ENCODE measurements at places on chromosomes 4 and X.

- DNase-seq: peak; percentile 40
Measured at GRCh38 chrX:54494989-54495813, 833 bp downstream of the FGD1 start.

GRCh38 chr4:159212675-159213293, 109.9 kb downstream of the RAPGEF2 start:
- DNase-seq: no peak

DNA sequence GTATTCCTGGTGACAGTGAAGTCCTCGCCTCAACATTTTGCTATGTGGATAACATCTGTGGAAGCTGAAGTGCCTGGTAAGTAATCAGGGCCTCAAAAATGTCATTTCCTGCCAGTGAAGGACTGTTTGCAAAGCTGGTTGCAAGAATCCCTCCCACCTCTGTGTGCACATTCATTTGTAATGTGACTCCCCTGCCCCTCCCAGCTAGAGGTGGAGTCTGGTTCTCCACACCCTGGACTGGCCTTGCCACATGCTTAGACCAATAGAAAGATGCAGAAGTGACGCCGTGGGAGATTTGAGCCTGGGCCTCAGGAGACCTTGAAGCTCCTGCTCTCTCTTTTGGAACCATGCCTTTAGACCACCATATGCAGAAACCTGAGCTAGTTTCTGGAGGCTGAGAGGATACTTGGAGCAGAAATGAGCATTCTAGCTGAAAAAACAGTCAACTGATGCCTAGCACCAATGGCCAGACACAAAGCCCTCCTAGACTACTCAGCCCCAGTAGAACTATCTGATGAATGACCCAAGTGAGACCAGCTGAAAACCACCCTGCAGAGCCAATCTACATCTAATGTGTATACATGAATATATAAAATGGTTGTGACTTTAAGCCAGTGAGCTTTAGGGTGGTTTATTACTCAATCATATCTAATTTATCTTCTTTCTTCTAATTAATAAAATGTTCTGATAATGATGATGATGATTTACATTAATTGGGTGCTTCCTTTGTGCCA, 47.8 kb upstream of the CRMP1 start:
- DNase-seq: no peak

DNA sequence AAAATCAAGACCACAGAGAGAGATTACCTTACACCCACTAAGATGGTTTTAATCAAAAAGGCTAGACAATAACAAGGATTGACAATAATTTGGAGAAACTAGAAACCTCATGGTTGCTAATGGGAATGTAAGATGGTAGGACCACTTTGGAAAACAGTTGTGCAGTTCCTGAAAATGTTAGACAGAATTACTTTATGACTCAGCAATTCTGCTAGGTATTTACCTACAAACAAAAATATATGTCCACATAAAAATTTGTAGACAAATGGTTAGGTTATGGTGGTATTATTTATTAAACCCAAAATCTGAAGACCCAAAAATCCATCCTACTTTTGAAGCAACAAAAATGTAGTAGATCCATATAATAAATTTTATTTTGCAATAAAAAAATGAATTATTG, 1027.0 kb upstream of the ADGRL3 start:
- DNase-seq: no peak

DNA sequence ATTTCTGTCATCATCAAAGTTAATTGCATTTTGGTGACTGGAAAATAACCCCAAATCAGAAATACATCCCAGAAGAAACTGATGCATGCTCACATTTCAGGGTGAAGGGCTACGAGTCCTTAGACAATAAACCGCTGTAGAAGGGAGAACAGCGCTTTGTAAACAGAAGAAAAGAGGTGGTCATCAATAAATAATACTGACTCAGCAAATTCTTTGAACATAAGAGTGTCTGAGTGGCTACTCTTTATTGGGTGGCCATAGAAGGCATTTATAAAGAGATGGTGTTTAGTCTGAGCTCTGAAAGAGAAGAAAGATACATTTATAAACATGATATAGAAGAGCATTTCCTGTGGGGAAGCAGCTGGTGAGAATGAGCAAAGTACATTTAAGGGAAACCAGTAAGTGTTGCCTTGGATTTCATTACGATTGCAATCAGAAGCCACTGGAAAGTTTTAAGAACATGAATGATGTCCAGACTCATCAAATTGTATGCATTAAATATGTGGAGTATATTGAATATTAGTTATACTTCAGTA, 246.9 kb upstream of the GIMD1 start:
- DNase-seq: no peak

DNA sequence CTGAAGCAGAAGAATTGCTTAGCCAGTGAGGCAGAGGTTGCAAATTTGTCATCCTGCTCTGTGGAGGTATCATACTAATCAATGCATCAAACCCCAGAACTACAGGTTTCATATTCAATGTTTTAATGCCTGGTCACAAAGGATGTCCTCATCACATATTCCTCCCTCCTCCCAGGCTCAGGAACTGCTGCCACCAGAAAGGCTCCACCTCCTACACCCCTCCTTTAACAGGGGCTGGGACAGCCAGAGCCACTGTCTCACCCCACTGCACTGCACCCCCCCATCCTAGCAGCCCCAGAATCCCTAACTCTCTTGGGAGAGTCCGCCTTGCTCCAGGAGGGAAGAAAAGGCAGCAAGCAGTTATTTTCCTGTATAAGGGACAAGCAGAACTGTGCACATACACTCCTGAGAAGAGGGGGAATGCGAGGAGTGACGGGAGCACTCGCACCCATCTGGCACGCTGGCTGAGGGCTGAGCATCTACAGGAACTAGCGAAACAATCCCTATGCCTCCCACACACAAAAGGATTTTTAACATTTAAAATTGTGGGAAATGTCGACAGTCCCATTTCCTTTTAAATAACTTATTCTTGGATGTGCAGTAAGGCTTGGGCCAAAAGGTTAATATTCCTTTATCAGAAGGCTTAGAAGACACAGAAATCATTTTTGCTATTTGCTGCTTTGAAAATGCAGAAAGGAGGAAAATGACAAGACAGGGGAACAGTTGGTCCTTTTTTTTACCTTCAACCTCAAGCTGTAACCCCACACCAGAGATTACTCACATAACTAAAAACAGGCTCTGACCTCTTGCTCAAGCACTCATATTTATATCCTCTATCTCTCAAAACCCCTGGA, 27.8 kb downstream of the CD99L2 start:
- DNase-seq: no peak

- DNase-seq: no peak
Measured at GRCh38 chrX:2516623-2517022, 15.8 kb upstream of the DHRSX start.

DNA sequence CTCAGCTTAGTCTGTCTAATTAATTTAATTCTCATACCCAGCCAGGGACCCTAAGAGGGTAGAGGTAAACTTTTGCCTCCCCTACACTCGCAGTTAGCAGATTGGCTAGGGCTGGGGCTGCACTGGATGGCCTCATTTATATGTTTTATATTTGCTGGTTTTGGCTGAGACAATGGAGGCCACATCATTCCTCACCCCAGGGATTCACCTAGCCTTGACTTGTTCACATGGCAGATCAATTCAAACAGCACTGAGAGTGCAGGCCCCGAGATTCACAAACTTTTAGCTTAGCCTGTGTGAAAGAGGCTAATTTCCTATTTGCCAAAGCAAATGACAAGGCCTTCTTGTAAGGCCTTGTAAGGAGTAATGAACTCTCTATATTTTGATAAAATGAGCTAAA, 844.4 kb downstream of the ARAP2 start:
- no peak for DNase-seq

DNA sequence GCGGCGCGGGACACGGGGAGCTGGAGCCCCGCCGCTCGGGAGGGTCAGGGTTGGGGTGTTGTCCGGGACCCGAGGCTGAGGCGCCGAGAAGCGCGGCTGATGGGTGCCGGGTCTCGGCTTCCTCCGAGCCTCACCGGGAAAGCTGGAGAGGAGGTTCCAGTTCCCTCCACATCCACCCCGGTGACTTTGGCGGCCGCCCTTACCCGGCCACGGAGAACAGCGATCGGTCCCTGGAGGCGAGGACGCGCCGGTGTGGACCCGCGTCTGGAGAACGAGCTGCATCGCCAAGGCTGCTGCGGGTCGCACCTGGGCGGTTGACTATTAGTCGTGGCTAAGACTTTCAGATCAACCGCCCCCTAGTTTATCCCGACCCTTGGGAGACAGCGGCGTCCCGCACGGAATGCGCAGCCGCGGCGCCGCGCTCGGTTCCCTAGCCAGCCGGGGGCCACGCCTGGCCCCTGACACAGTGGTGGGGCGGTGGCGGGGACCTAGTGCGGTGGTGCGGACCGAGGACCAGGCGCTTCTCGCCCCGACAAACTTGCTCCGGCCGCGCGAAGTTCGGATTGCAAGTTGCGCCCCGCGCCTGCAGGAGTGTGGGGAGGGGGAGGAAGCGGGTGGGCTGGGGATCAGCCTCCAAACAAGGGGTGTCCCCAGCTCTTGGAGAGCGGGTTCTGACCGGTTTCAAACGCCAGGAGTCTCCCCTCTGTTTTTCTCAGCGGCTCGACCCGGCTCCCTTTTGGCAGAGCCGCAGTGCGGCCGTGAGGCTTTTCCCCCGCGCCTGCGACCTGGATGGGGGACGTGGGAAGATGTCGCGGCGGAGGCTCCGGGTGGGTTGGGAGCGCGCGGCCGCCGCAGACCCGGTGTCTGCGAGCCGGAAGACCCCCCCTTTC, 568 bp downstream of the FHDC1 start:
- no peak for DNase-seq

GRCh38 chr4:54367059-54367458, 138.0 kb downstream of the PDGFRA start:
- DNase-seq: no peak

- DNase-seq: peak; percentile 4
Measured at GRCh38 chrX:150577174-150577573, 8.8 kb downstream of the MTM1 start.

- no peak for DNase-seq
Measured at GRCh38 chr4:16835597-16836247, 62.7 kb downstream of the LDB2 start.

GRCh38 chr4:159266981-159267868, 164.3 kb downstream of the RAPGEF2 start:
- no peak for DNase-seq

- DNase-seq: no peak
Measured at GRCh38 chr4:682490-683172, 6.3 kb downstream of the SLC49A3 start.

GRCh38 chr4:186820391-186820891, 96.8 kb upstream of the FAT1 start:
- DNase-seq: peak; percentile 46

- DNase-seq: no peak
Measured at GRCh38 chrX:31845003-31845402, 773.2 kb upstream of the FTHL17 start.

DNA sequence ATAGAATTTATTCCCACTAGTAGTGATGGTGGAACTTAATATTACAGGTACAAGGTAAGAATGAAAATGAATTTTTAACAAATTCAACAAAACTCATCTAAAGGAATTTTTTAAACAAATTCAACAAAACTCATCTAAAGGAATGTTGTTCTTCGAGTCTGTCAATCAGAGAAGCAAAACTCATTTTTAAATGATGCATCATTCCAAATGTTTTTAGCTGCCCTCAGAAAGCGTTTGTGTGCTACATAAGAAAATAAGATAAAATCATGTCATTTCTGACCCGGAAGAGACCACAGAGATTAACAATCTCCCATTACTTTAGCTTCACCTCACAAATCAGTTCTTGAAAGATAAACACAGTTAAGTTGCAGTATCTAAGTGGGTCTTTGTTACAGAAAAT, 129.4 kb downstream of the REELD1 start:
- no peak for DNase-seq

GRCh38 chrX:119190831-119191230, 45.3 kb upstream of the PGRMC1 start:
- DNase-seq: no peak

GRCh38 chr4:6278801-6279197, 9.1 kb downstream of the WFS1 start:
- DNase-seq: peak; percentile 79

DNA sequence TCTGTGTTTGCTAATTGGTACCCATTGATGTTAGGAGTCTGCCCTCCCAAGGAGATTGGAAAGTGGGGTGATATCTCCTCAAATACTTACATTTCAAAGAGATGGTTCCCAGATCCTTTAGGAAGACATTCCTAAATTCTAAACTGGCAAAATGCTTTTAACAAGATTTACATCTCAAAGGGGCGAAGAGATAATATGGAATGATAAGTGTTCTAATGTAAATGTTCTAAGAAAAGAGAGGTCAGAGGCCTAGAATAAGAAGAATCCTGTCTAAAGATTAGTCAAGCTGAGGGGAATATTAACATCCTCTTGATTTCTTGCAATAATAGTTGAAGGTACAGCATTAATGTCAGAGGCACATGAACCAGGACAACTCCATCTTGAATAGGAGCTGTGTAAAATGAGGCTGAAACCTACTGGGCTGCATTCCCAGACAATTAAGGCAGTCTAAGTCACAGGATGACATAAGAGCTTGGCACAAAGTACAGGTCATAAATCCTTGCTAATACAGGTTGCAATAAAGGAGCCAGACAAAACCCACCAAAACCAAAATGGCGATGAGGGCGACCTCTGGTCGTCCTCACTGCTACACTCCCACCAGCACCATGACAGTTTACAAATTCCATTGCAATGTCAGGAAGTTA, 2248.1 kb downstream of the ARAP2 start:
- no peak for DNase-seq

- DNase-seq: no peak
Measured at GRCh38 chr4:58602731-58603359, 1492.7 kb upstream of the IGFBP7 start.

GRCh38 chrX:7641141-7641540, 201.8 kb upstream of the VCX start:
- no peak for DNase-seq

GRCh38 chr4:57091657-57092162, 18.5 kb downstream of the IGFBP7 start:
- no peak for DNase-seq

- DNase-seq: no peak
Measured at GRCh38 chr4:150108691-150109090, 30.4 kb downstream of the DCLK2 start.

- no peak for DNase-seq
Measured at GRCh38 chr4:113750296-113750695, 11.2 kb downstream of the CAMK2D start.

- no peak for DNase-seq
Measured at GRCh38 chr4:154623995-154624394, 11.5 kb upstream of the FGG start.

- DNase-seq: peak; percentile 47
Measured at GRCh38 chr4:52051213-52051614, at the start of gene SPATA18. TSS of gene SPATA18 (plus strand) at chr4:52051304. CDS start at chr4:52051705, 401 bp downstream.

DNA sequence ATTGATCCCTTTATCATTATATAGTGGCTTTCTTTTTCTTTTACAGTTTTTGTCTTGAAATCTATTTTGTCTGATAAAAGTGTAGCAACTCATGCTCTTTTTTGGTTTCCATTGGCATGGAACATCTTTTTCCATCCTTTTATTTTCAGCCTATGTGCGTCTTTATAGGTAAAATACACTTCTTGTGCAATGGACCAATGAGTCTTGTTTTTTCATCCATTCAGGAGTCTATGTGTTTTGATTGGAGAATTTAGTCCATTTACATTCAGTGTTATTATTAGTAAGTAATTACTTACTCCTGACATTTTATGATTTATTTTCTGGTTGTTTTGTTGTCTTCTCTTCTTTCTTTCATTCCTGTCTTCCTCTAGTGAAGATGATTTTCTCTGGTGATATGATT, 66.4 kb upstream of the IL2 start:
- DNase-seq: no peak

- no peak for DNase-seq
Measured at GRCh38 chr4:59200992-59201391, 1999.1 kb upstream of the ADGRL3 start.

- DNase-seq: peak; percentile 84
Measured at GRCh38 chrX:13647709-13648212, 5.2 kb upstream of the TCEANC start.
